Caki2 (cell line): ENCODE measurements at places on chromosomes 7 and 10.

GRCh38 chr10:95831076-95831475, 75.1 kb downstream of the ENTPD1 start:
- DNase-seq: no peak

- DNase-seq: no peak
These were observed 24.8 kb downstream of the CCSER2 start for GRCh38 chr10:84353052-84353803.

DNA sequence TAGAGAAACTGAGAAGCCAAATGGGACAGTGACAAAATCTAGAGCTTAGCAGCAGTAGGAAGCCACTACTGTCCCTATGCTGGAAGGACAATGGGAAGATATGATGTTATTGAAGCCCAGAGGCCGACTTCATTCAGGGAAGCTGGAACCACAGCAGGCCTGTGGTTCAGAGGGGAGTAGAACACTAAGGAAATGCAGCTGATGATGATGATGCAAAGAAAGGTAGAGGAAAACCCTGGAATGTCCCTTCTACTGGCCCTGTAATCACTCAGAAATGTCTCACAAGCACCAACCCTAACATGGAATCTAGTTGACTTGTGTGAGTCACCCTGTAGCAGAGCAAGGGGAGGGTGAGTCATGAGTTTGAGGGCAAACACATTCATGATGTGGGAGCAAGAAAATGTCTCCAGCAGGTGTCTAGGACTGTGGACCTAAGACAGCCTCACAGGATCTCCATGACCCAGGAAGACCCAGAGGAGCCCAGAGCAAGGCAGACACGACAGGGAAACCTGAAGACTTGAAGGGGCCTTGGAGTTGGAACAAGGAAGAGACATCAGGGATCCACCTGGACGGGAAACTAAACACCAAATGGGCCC, 37.0 kb upstream of the LRRC17 start:
- DNase-seq: peak; percentile 94

GRCh38 chr10:112601214-112602090, 154.4 kb downstream of the VTI1A start:
- no peak for DNase-seq

GRCh38 chr7:116167177-116167576, 43.2 kb upstream of the TES start:
- DNase-seq: no peak

DNA sequence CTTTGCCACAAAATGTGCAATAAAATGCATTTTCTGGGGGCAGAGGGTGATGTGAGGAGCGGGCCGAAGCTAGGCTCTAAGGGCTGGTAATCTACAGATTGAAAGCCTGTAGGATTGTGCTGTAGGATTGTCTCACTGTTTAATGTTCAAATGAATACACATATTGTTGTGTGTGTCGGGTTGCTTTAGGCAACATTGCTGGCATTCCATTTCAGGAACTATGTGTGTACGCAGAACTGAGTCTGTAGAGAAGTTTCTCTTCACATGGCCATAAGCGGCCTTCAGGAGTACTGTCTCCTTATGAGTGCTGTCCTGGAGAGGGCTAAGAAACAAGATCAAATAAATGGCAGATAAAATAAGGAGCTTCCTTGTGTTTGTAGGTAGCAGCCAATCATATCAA, 540.2 kb downstream of the GATA3 start:
- DNase-seq: no peak

GRCh38 chr7:158705234-158705850, 738 bp upstream of the NCAPG2 start:
- DNase-seq: no peak

DNA sequence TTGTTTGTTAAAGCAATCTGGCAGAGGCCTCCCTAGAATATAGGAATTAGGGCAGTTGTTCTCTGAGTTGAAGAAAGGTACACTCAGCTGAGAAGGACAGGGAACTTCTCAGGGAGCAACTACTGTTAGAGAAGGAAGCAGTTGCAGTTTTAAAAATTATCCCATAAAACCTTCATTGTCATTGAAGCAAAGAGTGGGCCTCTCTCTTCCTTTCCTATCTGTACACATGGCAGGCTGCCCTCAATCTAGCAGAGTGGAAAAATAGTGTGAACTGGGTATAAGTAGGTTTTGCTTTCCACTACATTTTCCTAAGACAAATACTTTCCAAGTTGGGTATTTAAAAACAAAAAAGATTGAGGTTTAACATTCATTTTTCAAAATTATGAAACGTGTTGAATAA, 236.7 kb upstream of the KLF14 start:
- no peak for DNase-seq

DNA sequence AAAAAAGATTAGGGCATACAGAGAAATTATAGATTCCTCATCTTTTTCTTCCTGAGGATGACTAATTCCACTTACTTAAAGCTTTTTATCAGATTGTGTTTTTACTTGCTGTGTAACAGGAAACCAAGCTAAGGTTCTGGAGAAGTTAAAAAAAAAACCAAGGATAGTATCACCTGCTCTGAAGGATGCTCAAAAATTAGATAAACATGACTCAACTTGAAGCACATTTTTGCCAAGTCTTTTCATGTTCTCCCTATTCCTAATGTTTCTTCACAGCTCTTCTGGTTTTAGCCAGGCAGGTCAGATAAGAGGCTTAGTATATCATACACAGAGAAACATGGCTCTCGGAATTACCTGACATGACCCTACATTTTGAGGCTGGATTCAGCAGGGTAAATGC, 90.3 kb downstream of the CPEB3 start:
- DNase-seq: no peak

DNA sequence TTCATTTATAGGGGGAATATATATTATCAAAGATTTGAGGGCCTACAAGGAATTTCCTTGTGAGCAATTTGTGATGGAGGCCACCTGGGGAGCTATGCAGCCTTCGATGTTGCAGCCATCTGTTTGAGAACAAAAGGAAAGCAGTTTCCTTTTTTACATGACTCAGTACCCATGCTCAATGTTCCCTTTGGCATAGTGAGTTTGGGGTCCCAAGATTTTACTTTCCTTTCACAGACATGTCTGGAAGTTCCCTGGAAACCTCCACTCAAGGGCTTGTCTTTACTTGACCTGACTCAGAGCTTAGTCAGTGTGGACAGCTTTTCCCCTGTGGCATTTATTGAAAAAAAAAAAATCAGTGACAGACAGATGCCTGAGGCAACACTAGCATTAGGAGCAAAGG, 73.5 kb upstream of the VIPR2 start:
- peak; percentile 16 for DNase-seq

GRCh38 chr10:21510241-21511094, 15.0 kb downstream of the SKIDA1 start:
- DNase-seq: no peak

- DNase-seq: peak; percentile 28
These were observed 26.8 kb upstream of the DGKI start for GRCh38 chr7:137873524-137873923.

DNA sequence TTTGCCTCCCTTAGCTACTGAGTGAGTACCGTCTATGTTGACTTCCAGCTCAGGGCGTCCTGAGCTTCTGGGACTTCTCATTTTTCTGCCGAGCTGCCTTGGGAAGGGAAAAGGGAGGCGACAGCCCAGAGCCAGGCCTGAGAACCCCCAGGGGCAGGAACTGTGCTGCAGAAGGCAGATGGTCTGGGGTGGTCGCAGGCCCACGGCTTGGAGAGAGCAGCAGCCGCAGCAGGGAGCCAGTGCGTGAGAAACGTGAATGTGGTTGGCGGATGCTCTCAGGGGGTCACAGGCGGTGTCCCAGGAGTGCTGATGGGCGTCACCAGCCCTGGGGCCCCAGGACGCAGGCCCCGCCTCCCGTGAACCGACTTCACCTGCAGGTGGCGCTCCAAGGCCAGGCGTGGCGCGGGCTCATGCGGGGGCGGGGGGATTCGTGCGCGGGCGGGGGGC, 9.2 kb upstream of the PWWP2B start:
- peak; percentile 37 for DNase-seq

DNA sequence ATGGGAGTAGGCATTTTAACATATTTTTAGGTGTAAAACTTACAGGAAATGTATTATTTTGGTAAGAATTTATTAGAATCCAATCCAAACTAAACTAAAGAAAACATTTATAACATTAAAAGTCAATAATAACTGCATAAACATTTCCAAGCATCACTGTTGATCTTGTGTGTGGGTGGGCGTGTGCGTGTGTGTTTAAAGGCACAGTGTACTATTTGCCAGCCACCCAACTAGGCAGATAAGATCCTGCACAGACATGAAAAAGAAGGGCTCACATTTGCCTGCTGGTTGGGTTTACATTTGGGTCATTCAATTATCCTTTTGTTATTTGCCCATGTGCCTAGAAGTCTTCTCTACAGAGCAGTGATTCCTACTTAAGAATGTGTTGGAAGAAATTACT, 31.0 kb upstream of the WNT16 start:
- DNase-seq: no peak

DNA sequence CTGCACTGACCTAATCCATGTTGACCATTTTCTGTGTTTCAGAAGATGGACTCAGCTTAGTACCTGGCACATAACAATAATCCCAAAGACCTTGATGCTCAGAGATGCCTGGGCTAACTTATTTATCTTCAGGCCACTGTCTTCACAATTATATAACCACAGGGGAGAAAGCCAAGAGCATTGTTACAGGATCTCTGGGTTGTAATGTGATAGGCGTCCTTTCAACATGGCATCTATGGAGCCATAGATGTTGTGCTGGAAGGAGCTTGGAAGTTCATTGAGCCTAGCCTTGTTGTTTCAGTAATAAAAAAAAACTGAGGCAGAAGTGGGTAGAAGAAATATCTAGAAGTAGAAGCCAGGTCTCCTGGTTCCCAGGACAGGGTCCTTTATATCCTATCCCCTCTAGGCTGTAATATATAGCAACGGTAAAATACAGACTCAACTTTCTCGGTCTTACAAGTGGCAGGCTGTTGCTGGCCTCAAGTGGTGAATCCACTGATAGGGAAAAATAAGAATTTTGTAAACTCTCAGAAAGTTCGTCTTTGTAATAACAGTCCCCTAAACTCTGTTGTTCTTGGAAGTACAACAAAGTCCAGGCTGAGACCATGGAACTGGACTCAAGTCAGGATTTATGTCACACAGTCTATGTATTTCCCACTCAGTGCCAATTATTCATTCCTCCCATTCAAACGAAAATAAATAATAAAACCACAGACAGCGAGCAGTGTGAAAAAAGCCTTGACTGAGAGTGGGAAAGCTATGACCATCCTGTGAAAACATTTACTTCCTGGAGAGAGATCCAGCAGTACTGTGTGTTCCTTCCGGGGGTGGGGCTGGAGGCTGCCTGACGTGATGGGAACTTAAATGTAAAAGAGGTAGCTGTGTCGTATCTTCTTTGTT, 277.6 kb downstream of the REEP3 start:
- DNase-seq: peak; percentile 85

DNA sequence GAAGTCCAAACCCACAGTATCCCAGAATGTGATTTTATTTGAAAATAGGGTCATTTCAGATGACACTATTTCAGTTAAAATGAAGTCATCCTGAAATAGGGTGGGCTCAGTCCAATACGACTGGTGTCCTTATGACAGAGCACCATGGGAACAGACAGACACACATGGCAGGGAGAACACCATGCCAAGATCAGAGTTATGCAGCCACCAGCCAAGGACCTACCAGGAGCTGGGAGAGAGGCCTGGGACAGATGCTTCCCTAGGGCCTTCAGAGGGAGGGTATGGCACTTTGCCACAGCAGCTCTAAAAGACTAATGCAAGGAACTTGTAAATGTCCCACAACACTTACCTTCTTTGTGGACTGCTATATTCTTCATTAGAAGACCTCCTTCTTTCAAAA, 226.5 kb downstream of the NEBL start:
- DNase-seq: no peak
